ENCODE measurements at places on chromosomes 5 and 9.

GRCh38 chr9:129201289-129201688 is 23.2 kb upstream of the IER5L start:
- no peak for DNase-seq

- DNase-seq = no peak
Measured at GRCh38 chr9:25117791-25118190, 560.5 kb downstream of the TUSC1 start.

GRCh38 chr5:100775533-100775855 is 127.6 kb downstream of the ST8SIA4 start:
- DNase-seq = no peak

- DNase-seq = no peak
Measured at GRCh38 chr5:16913187-16914107, 22.6 kb downstream of the MYO10 start.

DNA sequence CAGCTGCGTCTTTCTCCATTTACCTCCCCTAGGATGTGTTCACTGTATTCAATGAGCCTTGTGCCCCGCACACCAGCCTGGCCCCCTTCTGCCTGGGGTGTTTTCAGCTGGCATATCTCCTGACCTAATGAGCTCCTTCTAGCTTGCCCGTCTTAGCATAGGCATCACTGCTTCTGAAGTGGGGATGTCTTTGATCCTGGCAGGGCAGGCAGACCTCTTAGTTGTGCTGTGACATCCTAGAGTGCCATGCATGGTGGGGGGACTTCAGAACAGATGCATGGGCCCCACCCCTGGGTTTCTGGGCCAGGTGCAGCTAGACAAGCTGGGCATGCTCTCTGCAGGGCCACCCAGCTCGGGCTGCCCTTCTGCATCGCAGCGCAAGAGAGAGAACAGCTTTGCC is 172.7 kb downstream of the GADD45G start:
- DNase-seq = no peak

DNA sequence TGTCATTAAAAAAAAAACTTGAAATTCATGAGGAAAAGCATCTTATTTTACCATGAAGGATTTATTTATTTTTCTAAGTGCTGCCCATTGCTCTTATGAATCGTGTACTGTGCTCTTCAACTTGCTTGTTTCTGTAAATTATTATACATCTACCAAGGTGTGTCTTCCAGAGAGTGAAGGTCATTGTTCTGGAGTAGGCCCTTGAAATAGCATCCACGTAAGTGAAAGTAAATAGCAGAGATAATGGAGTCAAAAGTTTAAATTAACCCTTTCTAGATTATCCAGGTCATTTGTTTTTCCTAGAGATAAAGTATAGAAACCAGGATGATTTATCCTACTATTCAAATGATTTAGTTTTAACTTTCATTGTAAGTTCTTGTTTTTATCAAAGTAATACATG is 473.1 kb downstream of the DIRAS2 start:
- no peak for DNase-seq

All from COLO829 (cell line).